ENCODE measurements at places on chromosomes 5 and 9. TPM values are rescaled to one million over a fixed set of nuclear protein-coding genes. Genes with fewer than 3 reads are reported as not detected.
A peak's percentile ranks its signal among the peaks of the same experiment; 100 is the strongest.

- no peaks in the 10 kb centered on the region for H3K4me1 ChIP-seq
- no peaks in the 10 kb centered on the region for H3K27me3 ChIP-seq
- no peak overlapping the region for H3K4me3 ChIP-seq
These were observed 185.3 kb upstream of the IER5L start for GRCh38 chr9:129363216-129363873.

DNA sequence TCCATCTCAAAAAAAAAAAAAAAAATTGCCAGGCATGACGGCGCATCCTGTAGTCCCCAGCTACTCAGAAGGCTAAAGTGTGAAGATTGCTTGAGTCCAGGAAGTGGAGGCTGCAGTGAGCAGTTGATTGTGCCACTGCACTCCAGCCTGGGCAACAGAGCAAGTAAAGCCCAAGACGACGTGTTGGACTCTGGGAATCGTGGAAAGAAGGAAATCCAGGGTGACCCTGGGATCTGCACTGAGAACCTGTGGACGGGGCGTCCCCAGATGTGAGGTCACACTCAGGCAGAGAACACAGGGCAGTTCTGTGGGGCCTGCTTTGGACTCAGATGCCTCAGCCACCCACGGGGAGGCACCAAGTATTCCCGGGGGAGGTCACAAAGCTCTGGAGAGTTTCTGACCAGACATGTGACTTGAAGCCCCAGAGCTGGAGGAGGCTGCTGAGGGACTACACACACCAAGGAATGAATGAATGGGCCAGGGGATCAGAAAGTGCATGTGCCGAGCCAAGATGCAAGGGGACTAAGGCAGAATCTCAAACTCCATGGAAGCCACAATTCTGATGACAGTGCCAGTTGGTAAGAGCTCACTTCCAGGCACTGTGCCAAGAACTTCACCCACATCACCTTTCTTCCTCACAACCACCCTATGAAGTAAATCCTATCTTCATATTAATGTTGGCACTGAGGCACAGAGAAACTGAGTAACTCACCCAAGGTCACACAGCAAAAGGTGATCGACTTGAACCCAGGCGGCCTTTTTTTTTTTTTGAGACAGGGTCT lies 12.9 kb downstream of the DYNC2I2 start:
- peaks cover 6% of the 10 kb centered on the region for H3K4me1 ChIP-seq
- no peak overlapping the region for H3K4me3 ChIP-seq
- peaks cover 7% of the 10 kb centered on the region for H3K36me3 ChIP-seq
- peak overlapping the region; percentile 2 for H3K27ac ChIP-seq

DNA sequence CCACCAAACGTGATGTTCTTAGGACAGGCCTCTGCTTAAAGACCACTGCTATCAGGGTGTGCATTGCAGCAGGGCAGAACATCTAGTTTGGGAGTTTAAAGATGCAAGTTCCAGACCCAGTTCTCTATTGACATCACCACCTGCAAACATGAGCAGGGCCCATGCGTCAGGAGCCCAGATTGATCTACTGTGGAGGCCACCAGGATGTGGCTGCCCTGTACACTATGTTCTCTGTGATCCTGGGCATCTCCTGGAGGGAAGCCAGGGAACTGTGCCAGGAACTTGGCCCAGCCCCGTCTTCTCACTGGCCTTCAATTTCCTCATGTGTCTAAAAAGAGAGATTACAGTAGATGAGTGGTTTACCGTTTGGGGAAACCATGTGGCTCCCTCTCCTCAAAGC lies 87.1 kb downstream of the PDE6A start:
- no peaks in the 10 kb centered on the region for H3K36me3 ChIP-seq
- no peaks in the 10 kb centered on the region for H3K27me3 ChIP-seq
- no peak overlapping the region for H3K4me3 ChIP-seq
- no peak for DNase-seq
- no peak overlapping the region for H3K27ac ChIP-seq

DNA sequence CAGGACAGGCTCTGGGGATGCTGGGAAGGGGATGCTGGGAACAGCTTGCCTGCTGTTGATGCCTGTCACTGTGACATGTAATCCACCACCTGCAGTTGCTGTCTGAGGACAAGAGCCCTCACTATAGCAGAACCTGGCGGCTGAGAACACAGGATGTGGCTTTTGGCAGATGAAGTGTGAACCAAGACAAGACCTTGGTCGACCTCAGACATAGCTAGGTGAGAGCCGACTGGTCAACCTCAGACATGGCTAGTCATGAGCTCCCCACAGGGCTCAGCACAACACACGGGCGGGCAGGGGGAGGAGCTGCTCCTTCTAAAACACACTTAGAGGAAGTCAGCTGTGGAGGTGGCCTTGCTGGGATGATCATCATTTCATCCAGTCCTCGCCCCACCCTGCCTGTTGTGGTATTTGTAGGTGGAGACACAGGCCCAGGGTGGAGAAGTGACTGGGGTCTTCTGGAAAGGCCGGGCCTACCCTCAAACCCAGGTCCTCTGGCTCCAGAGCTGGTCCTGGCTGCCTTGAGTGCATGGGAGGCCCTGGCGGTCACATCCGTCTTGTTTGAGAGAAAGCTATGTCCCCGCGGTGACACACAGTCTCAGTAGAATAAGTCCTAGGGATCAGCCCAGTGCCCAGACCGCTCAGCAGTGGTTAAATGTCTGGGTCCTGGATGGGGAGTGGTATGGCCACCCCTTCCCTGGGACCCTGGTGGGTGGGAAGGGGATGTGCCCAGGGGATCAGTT lies 6.1 kb downstream of the SUSD3 start:
- peak overlapping the region; percentile 74 for H3K4me3 ChIP-seq
- peaks cover 64% of the 10 kb centered on the region for H3K36me3 ChIP-seq
- H3K27ac ChIP-seq, result peak overlapping the region; percentile 94
- H3K4me1 ChIP-seq, result peaks cover 77% of the 10 kb centered on the region
- no peaks in the 10 kb centered on the region for H3K27me3 ChIP-seq

- no peaks in the 10 kb centered on the region for H3K27me3 ChIP-seq
- no peak overlapping the region for H3K27ac ChIP-seq
- H3K36me3 ChIP-seq, result peaks cover 8% of the 10 kb centered on the region
These were observed 152.3 kb downstream of the MAPKAP1 start for GRCh38 chr9:125554726-125555125.

GRCh38 chr5:145110834-145111233 lies 724.3 kb downstream of the PRELID2 start:
- no peaks in the 10 kb centered on the region for H3K27me3 ChIP-seq
- H3K36me3 ChIP-seq, result no peaks in the 10 kb centered on the region
- H3K27ac ChIP-seq, result no peak overlapping the region
- H3K4me3 ChIP-seq, result no peak overlapping the region
- DNase-seq, result no peak

- H3K27me3 ChIP-seq, result no peaks in the 10 kb centered on the region
- peaks cover 2% of the 10 kb centered on the region for H3K4me1 ChIP-seq
- no peak overlapping the region for H3K4me3 ChIP-seq
- DNase-seq, result no peak
- no peaks in the 10 kb centered on the region for H3K36me3 ChIP-seq
- H3K27ac ChIP-seq, result no peak overlapping the region
These were observed 481.3 kb downstream of the CCDC171 start for GRCh38 chr9:16033921-16034691.

- H3K27ac ChIP-seq, result no peak overlapping the region
- H3K4me1 ChIP-seq, result no peaks in the 10 kb centered on the region
- DNase-seq, result peak; percentile 46
These were observed 87.0 kb downstream of the ZNF618 start for GRCh38 chr9:113963017-113963620.

- no peak overlapping the region for H3K4me3 ChIP-seq
- H3K4me1 ChIP-seq, result peaks cover 3% of the 10 kb centered on the region
- no peak overlapping the region for H3K27ac ChIP-seq
- peaks cover 20% of the 10 kb centered on the region for H3K27me3 ChIP-seq
- DNase-seq, result no peak
- H3K36me3 ChIP-seq, result no peaks in the 10 kb centered on the region
These were observed 66.9 kb downstream of the EBF1 start for GRCh38 chr5:159032656-159033350.

DNA sequence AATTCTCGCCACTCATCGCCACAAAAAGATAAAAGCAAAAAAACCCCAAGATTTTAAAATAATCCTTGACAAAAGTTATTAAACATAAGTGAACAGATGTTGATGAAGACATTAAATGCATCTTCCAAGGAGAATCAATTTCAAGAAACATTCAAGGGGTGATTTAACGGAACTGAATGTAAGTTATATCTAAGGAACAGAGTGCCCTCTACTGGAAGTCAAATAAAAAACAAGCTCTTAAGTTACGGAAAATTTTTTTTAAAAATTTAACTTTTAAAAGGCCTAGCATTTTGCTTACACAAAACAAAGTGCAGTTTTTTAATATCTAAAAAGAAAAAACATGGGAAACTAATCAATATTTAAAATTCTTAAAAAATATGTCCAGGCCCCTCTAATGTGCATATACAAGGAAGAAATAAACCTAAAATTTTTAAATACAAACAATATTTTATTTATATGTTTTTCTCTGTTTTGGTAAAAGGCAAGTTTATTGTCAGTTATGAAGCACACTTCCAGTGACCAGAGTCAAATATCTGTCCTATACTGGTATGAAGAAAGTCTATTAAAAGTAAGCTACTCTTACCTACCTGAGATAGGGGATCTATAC lies 28.0 kb downstream of the TEX10 start:
- no peak overlapping the region for H3K27ac ChIP-seq
- no peaks in the 10 kb centered on the region for H3K27me3 ChIP-seq
- no peak overlapping the region for H3K4me3 ChIP-seq
- no peak for DNase-seq
- H3K36me3 ChIP-seq, result peaks cover 17% of the 10 kb centered on the region
- peaks cover 1% of the 10 kb centered on the region for H3K4me1 ChIP-seq

DNA sequence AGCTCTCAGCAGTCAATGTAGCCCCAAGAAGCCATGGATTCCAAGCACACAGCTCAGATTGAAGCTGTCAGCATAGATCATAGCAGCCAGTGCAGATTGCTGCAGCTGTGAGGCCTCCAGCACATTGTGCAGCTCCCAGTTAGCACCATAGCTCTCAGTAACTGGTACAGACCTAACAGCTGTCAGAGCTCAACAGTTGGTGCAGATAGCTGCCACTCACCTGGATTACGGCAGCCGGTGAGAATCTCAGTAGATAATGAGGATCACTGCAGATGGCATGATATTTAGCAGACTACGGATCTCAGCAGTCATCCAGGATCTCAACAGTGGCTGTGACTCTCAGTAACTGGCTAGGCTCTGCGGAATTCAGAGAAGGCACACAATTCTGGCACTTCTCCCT lies 500.4 kb downstream of the TUSC1 start:
- H3K36me3 ChIP-seq, result no peaks in the 10 kb centered on the region
- no peaks in the 10 kb centered on the region for H3K27me3 ChIP-seq
- no peaks in the 10 kb centered on the region for H3K4me1 ChIP-seq
- no peak overlapping the region for H3K4me3 ChIP-seq

- H3K4me1 ChIP-seq, result no peaks in the 10 kb centered on the region
- no peak for DNase-seq
- H3K36me3 ChIP-seq, result no peaks in the 10 kb centered on the region
- no peak overlapping the region for H3K4me3 ChIP-seq
- no peak overlapping the region for H3K27ac ChIP-seq
- no peaks in the 10 kb centered on the region for H3K27me3 ChIP-seq
These were observed 93.8 kb upstream of the PPP1R26 start for GRCh38 chr9:135385793-135386192.

DNA sequence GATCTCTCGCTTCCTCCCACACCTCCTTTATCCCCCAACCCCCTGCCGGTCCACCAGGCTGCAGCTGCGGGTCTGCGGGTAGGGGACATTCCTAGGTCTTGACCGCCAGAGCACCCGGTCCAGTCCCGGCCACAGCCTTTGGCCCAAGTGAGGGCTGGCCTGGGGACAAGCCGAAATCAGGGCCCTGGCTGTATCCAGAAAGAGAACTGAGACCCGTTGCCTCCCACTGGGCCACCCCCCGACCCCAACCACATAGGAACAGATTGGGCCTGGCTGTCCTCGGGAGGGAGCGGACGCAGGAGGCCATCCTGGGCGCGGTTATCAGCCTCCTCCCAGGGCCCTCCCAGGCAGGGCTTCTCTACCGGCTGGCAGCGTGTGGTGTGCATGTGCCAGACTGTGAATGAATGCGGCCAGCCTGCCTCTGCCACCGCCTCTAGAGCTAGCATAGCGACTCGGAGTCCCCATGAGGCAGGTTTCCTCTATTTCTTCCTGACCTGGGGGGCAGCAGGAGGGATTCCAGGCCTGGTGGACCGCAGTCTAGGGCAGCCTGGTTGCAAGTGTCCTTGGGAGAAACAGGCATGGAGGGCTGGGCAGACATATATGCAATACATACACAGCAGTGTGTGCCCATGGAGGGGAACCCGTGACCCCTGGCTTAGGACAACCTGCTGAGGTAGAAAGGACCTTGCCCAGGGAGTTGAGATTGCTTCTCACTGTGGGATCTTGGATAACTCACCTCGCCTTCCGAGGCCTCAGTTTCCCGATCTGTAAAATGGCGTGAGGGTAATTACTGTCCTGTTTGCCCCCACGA lies 1.2 kb downstream of the N4BP3 start:
- H3K4me1 ChIP-seq, result peaks cover 33% of the 10 kb centered on the region
- peaks cover 45% of the 10 kb centered on the region for H3K27me3 ChIP-seq
- peak; percentile 52 for DNase-seq
- no peaks in the 10 kb centered on the region for H3K36me3 ChIP-seq

DNA sequence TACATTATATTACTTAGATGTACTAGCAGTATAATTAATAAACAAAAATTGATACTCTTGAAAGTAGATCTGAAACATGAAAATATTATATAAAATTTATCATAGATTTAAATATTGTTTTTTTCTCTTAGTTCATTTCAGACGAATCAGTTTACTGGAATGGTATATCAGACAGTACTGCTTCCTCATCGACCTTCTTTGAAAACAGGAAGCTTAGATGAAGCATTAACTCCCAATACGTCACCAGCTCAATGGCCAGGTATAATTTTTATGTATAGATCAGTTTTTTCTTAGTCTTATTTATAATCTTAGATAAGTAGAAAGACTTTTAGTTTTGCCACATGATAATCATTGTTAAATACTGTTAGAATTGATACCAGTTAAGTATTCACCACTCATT lies 106.3 kb downstream of the DMXL1 start:
- DNase-seq, result no peak
- H3K4me1 ChIP-seq, result peaks cover 6% of the 10 kb centered on the region
- H3K27me3 ChIP-seq, result no peaks in the 10 kb centered on the region
- H3K4me3 ChIP-seq, result no peak overlapping the region

- no peaks in the 10 kb centered on the region for H3K4me1 ChIP-seq
- H3K27me3 ChIP-seq, result no peaks in the 10 kb centered on the region
- no peaks in the 10 kb centered on the region for H3K36me3 ChIP-seq
- H3K4me3 ChIP-seq, result no peak overlapping the region
- no peak for DNase-seq
These were observed 70.3 kb downstream of the PAPPA start for GRCh38 chr9:116223926-116224325.

DNA sequence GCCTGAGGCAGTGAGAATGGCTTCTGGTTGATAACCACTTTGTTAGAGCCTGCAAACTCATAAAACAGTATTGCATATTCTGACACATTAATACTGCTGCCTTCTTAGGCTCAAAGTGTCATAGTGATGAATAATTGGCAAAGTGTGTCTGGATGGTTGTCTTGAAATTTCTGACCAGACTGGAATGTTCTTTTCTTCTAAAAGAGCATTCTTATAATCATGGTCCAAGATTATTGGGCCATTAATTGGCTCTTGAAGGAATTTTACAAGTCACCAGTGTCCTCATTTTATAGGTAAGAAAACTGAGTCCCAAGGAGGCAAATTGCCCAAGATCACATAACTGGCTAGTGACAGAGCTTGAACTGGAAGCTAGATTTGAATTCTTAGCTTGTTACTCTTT lies 111.7 kb downstream of the PCSK1 start:
- no peaks in the 10 kb centered on the region for H3K4me1 ChIP-seq
- no peak for DNase-seq
- no peaks in the 10 kb centered on the region for H3K27me3 ChIP-seq
- no peak overlapping the region for H3K4me3 ChIP-seq

CCDC152 gene
- 3.4 TPM for total RNA-seq

CD72 gene
- 11.9 TPM for total RNA-seq

DMRTA1 gene
- not detected for total RNA-seq

DRD1 gene
- total RNA-seq, result not detected

BTNL3 gene
- not detected for total RNA-seq
